ENCODE measurements at places on chromosomes 2 and 18. TPM values are rescaled to one million over a fixed set of nuclear protein-coding genes. Genes with fewer than 3 reads are reported as not detected.
A peak's percentile ranks its signal among the peaks of the same experiment; 100 is the strongest.

DNA sequence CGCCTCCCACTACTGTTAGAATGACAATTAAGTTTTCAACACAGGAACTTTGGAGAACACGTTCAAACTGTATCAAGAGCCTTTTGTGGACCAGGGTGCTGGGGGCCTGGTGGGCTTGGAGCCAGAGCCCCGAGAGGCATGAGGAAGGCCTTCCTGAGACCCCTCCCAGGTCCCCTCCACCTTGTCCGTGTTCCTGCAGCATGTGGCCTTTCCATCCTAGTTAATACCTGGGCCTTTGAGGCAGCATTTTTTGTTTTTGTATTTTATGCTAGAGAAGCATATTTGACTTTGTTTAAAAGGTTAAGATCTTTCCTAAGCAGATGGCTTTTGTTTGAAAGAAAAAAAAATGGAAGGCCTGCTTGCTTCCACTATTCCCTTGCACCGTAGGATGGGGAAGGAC, 68.0 kb downstream of the INPP4A start:
- H3K36me3 ChIP-seq, result peaks cover 19% of the 10 kb centered on the region
- no peak overlapping the region for H3K4me3 ChIP-seq
- no peak overlapping the region for H3K27ac ChIP-seq
- H3K4me1 ChIP-seq, result peaks cover 62% of the 10 kb centered on the region
- H3K27me3 ChIP-seq, result no peaks in the 10 kb centered on the region

LYPD6B gene
- total RNA-seq, result not detected

GRCh38 chr18:5726011-5726410, 169.3 kb downstream of the TMEM200C start:
- no peak for DNase-seq
- H3K36me3 ChIP-seq, result no peaks in the 10 kb centered on the region
- no peaks in the 10 kb centered on the region for H3K4me1 ChIP-seq
- no peaks in the 10 kb centered on the region for H3K27me3 ChIP-seq
- H3K4me3 ChIP-seq, result no peak overlapping the region

DNA sequence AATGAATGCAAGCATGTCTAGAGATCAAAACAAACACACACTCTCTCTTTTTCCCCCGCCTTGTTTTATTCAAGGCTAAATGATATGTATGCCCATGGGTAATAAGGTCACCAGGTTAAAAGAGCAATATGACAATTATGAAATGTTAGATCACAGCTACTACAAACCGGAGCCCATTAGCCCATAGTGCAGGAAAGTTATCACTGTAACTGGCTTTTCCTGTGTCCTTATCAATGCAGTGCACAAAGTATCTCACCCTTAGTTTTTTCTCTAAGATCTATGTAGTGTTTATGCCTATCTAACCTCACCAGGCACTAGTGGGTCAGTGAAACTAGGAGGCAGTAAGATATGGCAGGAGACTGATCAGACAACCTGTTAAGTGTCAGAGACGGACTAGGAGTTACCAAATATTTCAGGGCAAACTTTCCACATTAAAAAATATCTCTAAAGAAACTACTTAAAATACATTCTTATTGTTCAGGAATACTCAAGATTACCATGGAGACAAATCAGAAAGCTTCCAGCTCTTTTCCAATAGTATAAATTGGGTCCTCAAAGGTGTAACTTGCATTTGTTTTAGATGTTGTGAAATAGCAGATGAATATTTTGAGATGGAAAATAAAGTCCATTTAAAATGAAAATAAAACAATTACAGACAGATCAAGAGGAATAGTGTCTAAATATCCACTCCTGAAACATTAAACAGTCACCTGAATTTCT, 282.2 kb downstream of the EXOC6B start:
- peaks cover 1% of the 10 kb centered on the region for H3K27me3 ChIP-seq
- H3K27ac ChIP-seq, result no peak overlapping the region
- no peaks in the 10 kb centered on the region for H3K36me3 ChIP-seq
- no peak overlapping the region for H3K4me3 ChIP-seq

GRCh38 chr2:53969285-53969967, 1.4 kb downstream of the PSME4 start:
- H3K36me3 ChIP-seq, result peaks cover 30% of the 10 kb centered on the region
- H3K27me3 ChIP-seq, result no peaks in the 10 kb centered on the region
- H3K4me1 ChIP-seq, result peaks cover 39% of the 10 kb centered on the region
- H3K4me3 ChIP-seq, result peak overlapping the region; percentile 92
- no peak for DNase-seq

Data from activated T-helper 2 cell treated with anti-CD3 and anti-CD28 coated beads, Interferon-gamma antibody, Interleukin-2, Interleukin-4, amounts not matched to agents 10 μg/mL and 5 μg/mL and 100 μg/mL, durations not matched to agents 14 hours and 24 hours and 36 hours (primary cell).